ENCODE measurements at places on chromosomes 4 and X. TPM values are rescaled to one million over a fixed set of nuclear protein-coding genes. Genes with fewer than 3 reads are reported as not detected.

Gene MAGEA1
- total RNA-seq, result not detected

Gene TMEM150C
- 0.15 TPM for total RNA-seq

DNA sequence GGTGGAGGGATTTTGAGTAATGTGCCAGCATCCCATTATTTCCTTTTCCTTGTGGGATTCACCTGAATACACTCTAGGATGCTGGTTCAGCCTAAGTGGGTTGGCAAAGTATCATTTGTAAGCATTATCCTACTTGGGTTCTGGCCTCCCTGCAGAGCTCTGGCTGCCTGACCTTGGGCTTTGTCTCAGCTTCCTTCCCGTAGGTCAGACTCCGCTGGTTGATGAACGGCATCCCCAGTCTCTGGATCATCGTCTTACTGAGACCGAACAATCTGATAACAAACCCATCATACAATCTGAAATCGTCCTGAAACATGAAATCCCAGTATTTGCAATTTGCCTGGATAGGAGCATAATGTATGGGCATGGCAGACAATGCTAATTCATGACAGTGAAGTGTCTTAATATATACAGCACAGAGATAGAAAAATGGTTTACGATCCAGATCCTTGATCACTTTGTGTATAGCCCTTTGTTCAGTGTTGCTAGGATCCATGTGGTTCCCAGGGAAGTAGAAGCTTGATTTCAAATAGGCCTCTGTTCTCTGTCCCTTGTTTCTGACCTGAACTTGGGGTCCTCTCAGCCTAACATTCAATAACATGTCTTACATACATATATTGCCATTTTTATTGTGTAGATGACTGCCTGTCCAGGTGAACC lies 5.5 kb downstream of the MID2 start:
- DNase-seq, result no peak

GRCh38 chr4:63296773-63297172 lies 1112.5 kb downstream of the TECRL start:
- DNase-seq, result no peak

All from T-helper 17 cell (primary cell).